ENCODE measurements at places on chromosomes 1 and 21. TPM values are rescaled to one million over a fixed set of nuclear protein-coding genes. Genes with fewer than 3 reads are reported as not detected.

DNA sequence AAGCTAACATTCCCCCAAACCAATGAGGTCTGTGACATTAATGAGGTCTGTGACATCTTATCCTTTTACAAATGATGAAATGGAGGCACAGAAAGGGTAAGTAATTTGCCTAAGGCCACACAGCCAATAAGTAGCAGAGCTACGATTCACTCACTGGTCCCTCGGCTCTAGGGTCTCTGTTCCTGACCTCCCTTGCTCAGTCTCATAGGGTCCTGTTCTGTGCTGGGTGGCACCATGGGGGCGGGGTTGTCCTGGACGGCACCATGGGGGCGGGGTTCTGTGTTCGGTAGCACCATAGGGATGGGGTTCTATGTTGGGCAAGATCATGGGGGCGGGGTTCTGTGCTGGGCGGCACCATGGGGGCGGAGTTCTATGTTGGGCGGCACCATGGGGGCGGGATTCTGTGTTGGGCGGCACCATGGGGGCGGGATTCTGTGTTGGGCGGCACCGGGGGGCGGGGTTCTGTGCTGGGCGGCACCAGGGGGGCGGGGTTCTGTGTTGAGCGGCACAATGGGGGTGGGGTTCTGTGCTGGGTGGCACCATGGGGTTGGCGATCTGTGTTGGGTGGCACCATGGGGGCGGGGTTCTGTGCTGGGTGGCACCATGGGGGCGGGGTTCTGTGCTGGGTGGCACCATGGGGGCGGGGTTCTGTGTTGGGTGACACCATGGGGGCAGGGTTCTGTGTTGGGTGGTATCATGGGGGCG lies 55.6 kb downstream of the CLSTN1 start:
- no peak for DNase-seq

GRCh38 chr1:232798920-232799319 lies 6.3 kb upstream of the MAP10 start:
- DNase-seq: no peak

RAP1GAP gene
- total RNA-seq: 0.04 TPM

- DNase-seq: no peak
Measured at GRCh38 chr1:178047403-178048093, 46.4 kb upstream of the RASAL2 start.

GPN2 gene
- 21.5 TPM for total RNA-seq

DNA sequence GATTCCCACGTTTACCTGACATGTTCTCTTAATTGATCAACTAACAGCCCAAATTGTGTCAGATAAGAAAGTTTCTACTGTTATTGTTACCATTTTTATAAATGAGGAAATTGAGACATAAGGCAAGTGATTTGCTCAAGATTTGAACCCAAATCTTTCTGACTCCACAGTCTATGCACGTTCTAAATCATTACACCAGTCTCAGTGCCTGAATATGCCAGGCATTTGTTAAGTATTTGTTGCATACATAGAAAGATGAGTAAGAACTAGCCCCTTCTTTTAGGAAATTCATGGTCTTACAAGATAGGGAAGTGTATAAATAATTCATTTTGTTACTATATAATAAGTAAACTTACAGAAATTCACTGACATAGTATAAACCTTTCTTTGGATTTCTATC lies 7.1 kb upstream of the CD101 start:
- DNase-seq: no peak
